ENCODE measurements at places on chromosomes 1 and 21.

- DNase-seq = no peak
Observed at GRCh38 chr1:189409774-189410173, 1067.9 kb downstream of the BRINP3 start.

DNA sequence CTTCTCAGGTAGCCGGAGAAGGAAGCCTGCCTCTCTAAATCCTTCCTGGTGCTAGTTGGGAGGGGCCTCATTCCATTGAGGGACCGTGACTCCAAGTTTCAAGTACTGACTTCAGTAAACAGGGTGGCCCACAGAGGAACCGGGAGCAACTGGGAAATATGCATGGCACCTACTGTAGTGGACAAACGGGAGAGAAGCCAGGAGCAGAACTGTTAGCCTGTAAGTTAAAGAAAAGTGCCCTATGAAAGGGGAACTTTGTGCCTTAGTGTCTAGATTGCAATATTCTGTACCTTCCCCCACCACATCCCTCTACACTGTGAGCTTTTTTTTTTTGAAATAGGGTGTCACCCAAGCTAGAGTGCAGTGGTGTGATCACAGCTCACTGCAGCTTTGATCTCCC, 33.2 kb upstream of the KANK4 start:
- DNase-seq = no peak

DNA sequence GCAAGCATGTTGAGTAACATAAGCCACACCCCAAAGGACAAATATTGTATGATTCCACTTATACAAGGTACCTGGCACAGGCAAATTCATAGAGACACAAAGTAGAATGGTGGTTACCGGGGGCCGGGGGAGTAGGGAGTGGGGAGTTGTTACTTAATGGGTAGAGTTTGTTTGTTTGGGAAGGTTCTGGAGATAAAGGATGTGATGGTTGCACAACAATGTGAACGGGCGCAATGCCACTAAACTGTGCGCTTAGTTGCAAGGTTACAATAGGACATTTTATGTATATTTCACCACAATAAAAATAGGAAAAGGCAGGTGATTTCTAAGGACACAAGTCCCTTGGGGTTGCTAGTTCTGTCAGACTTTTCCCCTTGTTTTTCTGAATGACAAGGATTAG, 516.6 kb downstream of the KIF26B start:
- DNase-seq = no peak

GRCh38 chr1:243267471-243267880, 11.6 kb downstream of the SDCCAG8 start:
- DNase-seq = no peak

DNA sequence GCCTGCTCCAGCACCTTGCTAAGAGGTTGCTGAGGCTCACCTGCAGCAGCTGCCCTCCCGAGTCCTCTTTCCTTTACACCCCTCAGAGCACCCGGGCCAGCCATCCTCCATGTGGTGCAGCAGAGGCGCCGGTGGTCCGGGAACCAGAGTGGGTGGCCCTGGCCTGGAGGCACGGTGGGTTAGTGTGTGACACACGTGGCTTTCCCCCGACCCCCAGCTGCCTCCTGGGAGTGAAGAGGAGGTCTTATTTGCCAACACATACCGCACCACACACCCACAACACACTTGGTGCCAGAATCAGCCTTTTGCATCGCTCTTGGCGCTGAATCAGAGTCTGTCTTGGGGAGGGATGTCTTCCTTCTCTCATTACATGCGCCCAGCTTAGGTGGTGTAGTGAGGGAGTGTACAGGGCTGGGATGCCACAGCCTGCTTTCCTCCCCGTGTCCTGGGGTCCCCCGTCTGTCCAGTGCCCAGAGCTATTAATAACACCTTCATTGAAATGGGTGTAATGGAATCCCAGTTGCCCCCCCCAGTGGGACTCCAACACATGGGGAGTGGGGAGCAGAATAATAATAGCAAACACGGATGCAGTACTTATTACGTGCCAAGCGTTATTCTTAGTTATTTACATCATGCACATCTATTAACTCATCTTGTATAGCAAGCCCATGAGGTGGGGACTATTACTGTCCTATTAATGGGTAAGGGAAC, 38.2 kb downstream of the MAPKAPK2 start:
- no peak for DNase-seq

DNA sequence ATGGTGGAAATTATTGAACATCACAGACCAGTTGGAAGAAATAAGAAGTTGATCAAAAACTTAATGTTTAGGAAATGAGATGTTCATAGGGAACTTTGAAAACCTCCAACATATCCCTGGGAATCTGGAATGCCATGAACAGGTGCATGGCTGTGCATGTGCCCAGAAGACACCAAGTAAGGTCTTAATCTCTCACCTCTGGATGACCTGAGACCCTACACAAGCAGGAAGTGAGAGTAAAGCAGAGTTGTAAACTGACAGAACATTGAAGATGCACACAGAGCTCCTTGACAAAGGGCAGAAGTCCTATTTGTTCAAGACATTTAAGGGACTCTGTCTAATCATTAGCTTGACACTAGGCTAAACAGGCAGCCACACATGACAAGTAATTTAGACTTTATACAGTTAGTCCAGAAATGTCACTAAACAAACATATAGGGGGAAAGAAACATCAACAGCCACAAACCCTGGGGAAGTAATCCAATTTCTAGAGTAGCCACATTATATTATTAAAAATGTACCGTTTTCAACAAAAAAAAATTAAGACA, 34.5 kb downstream of the KLHDC7A start:
- no peak for DNase-seq

- no peak for DNase-seq
Observed at GRCh38 chr1:94055459-94056122, 65.4 kb downstream of the ABCA4 start.

DNA sequence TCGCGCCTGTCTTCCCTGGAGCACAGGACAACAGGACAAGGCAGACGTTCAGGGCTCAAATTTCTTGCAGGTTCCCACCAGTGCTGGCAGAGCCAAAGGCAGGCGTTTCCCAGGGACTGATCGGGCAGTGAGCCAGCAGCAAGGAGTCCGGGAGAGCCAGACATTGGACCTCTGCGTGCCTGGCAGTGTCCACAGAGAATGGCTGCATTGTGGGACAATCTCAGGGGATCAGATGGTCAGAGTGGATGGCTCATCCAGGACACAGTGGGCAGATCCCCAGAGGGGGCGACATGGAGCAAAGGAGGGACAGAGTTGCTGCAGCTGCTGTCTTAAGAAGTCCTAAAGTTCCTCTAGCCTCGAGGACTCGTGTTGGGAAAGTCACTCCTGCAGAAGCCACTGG, 4.6 kb downstream of the TMEM63A start:
- DNase-seq = no peak

- no peak for DNase-seq
Observed at GRCh38 chr1:88649932-88650331, 34.1 kb upstream of the PKN2 start.

- DNase-seq = peak; percentile 80
Observed at GRCh38 chr1:154328318-154329151, 3.2 kb downstream of the ATP8B2 start.

All from activated T-cell treated with anti-CD3 and anti-CD28 coated beads for 24 hours (primary cell).